ENCODE measurements at places on chromosomes 16 and 17. TPM values are rescaled to one million over a fixed set of nuclear protein-coding genes. Genes with fewer than 3 reads are reported as not detected.

DNA sequence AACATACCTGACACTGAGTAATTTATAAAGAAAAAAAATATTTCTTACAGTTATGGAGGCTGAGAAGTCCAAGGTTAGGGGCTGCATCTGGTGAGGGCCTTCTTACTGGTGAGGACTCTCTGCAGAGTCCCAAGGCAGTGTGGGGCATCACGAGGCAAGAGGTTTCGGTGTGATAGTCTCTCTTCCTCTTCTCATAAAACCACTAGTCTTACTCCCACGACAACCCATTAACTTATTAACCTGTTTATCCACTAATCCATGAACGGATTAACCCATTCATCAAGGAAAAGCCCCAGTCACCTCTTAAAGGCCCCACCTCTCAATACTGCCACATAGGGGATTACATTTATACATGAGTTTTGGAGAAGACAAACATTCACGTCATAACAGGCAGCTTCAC lies 20.1 kb downstream of the CIITA start:
- DNase-seq: no peak

DNA sequence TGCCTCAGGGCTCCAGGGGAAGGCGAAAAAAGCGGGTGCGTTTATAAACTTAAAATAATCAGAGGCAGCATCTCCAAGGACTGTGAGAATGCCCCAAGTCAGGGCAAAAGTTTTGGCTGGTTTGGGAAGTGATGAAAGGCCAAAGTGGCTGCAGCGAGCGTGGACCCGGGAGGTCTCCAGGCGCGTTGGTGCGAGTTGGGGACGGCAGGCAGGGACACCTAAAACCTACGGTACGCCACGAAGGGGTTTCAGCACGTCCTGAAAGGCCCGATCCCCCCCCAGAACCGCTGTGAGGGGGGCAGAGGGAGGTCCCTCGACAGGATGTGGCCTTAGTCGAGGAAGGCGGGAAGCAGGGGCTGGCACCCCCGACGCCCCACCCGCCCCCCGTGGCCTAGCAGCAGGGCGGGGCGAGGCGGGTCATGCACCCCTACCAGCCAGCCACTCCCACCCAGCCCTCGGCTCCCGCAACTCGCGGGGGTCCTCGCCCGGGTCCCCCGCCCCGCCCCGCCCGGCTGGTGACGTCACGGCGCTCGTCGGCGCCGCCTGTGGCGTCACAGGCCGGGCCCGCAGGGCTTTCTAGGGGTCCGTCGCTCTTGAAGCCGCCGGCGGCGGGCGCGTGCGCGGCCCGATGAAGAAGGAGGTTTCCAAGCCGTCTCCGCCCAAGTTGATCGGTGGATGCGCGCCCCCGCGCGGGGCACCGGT lies at the start of gene MYCBPAP:
TSS of gene MYCBPAP (plus strand) at position 569 of the 702 bp plus-strand sequence. CDS start 236 bp downstream, outside the sequence.
- peak; percentile 88 for DNase-seq

- peak; percentile 2 for DNase-seq
Measured at GRCh38 chr17:49440581-49440980, 25.9 kb upstream of the PHB1 start.

DNA sequence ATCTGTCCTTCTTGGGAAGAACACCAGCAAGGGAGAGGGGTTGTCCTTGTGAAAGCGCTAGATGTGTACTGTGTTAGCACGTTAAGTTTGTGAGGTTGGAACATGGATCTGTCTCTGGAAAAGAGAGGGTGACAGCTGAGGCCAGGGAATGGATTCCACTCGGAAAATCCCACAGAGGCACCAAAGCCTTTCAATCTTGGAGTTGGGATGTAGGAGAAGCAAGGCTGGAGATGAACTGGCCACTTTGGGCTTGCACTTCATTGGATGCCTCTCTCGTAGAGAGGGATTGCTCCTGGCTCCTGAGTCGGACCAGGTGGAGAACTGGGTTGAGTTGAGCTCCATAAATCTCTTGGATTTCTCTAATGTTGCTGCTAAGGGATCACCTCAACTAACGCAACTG lies 67.2 kb downstream of the CCDC182 start:
- no peak for DNase-seq

DNA sequence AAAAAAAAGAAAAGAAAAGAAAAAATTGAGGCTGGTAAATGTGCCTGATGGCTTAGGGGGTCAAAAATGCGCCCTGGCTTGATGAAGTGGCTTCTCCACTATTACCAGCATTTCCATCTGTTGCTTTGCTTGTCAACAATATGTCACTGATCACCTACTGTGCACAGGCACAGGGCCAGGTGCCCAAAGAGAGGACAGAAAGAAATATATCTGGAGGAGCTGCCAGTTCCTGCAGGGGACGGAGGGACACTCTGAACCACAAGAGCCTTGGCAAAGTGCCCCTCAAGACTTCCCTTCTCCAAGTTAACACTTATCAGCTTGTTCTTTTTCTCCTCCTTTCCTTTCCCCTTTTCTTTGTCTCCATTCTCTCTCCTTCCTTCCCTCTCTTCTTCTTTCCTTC lies 34.7 kb downstream of the GINS3 start:
- peak; percentile 82 for DNase-seq

DNA sequence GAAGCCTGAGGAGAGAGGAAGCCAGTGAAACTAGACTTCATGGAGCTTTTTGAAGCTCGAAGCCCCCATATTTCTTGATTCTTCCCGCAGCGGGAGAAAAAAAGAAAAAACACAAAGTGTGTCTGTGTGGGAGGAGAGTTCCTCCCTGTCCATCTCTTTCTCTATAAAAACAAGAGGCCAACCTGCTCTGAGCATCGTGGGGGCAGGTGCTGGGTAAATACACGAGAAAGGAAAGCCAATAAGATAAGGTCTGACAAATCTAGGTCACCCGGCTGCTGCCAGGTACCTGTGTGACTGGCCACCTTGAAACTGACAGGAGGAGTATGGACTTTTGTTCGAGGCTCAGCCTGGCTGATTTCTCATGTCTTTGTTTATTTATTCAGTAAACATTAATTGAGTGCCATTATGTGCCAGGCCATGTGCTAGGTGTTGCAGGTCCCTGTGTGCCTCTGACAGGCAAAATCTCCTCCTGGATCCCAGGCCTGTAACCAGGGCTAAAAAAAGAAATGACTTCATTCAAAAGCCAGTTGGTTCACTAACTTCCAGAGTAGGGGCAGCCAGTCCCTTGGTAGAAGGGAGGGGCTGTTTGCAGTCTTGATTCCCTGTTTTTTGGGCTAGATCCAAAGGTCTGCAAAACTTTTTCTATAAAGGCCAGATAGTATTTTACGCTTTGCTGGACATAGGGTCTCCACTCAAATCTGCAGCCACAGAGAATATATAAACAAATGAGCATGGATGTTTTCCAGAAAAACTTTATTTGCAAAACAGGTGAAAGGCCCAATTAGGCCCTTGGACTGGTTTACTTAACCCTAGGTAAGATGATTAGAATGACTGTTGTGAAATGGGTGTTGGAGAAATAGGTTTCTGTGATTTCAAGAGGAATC lies 35.6 kb downstream of the YPEL2 start:
- DNase-seq: peak; percentile 60

DNA sequence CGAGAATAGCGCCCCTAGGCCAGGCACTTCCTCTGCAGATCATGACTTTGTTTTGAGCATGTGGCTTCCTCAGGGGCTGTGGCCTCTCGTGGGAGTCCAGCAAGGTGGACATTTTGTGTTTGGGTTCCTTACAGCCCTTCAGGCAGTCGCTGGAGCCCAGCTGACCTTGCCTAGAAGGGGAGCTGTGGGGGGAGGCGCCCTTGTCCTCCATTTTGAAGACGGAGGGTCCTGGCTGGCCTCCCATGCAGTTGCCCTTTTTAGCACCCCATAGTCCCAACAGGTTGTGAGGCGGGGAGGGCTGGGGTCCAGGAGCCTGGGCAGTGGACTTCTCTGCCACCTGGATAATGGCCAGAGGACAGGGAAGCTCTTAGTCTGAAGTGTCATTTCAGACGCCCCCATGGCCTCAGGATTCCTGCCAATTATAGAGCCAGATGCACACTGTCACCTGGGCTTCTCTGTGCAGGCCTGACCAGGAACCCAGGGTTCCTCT lies 1.4 kb downstream of the SOST start:
- no peak for DNase-seq

DNA sequence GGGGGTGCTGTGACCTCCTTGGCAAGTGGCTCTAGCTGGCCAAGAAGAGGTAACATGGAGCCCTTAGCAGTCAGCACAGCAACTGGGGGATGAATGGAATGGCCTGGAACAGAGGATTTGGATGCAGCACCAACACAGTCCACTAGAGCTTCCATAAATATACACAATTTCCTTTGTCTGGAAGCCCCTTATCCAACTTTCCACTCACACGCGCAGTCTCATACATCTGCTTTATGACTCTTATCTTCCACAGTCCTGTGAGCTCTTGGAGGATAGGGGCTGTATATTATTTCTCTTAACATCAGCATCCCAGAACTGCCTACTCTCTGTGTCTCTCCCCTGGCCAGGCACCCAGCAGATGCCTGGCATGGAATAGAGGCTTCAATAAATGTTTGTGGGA lies 235.6 kb upstream of the MAF start:
- DNase-seq: no peak

GRCh38 chr16:59759296-59759695 lies 1025.2 kb upstream of the GOT2 start:
- DNase-seq: no peak

- DNase-seq: no peak
Measured at GRCh38 chr16:1541293-1542165, 8.1 kb downstream of the TMEM204 start.

DNA sequence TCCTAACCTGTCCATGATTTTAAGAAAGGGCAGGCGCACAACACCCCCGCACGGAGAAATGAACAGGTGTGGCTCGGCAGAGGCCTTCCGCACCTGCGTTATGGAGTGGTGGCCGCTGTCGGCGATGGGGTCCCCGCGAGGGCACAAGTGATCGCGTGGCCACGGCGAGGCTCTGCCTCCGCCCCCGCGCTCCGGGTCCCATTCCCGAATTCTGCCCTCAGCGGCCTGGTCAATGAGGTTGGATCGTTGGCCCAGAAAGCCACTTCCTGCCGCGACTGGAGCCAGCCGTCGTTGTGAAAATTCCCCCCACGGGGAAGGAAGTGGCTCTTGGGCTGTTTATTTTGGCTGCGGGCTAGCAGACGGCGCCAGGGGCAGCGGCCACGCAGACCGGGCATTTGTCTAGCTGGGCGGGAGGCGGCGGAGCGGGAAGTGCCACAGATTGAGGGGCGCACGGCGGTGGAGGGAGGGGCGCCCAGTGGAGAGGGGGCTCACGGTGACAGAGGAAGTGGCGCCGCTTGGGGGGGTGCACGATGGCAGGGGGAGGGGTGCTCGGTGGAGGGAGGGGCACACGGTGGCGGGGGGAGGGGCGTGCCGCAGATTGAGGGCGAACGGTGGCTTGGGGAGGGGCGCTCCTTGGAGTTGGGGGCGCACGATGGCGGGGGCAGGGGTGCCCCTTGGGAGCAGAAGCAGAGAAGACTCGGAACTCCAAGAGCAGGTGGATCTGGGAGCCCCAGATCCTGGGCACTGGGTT lies 25.0 kb downstream of the MRC2 start:
- peak; percentile 79 for DNase-seq

GRCh38 chr17:45021607-45022287 lies 29.7 kb downstream of the DCAKD start:
- peak; percentile 80 for DNase-seq

DNA sequence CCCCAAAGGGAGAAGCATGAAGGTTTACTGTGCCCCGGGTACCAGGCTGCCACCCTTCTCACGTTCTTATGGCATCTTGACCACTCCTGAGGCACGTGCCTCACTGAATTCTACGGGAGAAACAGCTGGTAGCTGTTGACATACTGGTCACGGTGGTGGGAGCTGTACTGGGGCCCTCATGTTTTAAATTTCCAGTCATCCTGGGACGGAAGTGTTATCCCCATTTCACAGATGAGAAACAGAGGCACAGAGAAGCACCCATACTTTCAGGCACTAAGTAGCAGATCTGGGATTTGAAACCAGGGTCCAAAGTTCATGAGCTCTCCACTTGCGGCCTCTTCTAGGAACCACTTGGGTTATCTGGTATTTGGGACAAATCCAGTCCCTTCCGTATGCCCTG lies 26.3 kb upstream of the DOC2B start:
- DNase-seq: no peak

GRCh38 chr16:1034230-1035065 lies 38.1 kb upstream of the SSTR5 start:
- no peak for DNase-seq

DNA sequence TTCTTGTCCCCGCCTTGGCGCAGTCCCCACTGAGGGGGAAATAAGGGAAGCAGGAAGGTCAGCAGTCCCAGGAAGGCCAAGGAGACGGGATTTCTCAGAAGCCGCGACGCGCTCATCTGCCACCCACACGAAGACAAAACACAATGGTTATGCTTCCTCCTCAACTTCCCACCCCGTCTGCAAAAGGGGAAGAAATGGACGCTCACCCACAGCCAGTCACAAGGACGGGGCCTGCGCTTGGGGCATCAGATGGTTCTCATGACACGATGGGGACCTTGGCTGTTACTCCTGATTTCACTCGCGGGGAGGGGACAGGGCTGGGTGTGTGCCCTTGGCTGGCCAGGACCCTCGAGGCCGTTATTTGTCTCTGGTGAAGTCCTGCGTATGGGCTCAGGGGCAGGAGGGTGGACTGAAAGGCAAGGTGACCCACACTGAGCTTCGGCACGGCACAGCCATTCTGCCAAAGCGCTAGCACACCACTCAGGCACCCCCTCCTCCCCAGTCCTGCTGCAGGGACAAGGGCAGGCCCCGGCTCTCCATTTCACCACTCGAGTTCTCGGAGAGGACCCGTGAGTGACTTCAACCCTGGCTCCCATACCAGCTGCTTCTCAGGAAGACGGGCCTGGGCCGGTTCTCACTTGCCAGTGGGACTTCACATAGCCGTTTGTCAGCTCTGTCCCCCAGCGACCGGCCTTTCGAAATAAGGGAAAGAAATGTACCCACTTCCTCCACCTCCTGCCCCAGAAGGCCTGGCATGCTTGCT lies 84.5 kb downstream of the ABR start:
- peak; percentile 66 for DNase-seq

DNA sequence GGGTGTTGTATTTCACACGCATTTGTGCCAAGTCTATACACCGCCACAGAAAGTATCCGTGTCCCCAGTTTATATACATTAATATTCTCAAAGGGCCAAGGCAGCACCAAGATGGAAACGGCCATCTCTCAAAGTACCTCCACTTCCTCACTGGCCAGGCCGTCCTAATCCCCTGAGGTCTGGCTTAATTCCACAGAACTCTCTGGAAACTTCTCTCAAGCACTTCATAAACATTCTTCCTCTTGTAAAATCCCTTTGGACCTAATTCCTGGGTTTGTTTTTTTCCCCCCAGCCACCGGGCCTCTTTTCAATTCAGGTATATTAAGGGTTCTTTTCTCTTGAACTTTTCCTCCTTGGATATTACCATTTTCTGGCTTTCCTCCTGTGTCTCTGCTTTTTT lies 5.1 kb upstream of the ERN1 start:
- no peak for DNase-seq

- no peak for DNase-seq
Measured at GRCh38 chr17:38797158-38797490, 2.2 kb downstream of the PIP4K2B start.

DNA sequence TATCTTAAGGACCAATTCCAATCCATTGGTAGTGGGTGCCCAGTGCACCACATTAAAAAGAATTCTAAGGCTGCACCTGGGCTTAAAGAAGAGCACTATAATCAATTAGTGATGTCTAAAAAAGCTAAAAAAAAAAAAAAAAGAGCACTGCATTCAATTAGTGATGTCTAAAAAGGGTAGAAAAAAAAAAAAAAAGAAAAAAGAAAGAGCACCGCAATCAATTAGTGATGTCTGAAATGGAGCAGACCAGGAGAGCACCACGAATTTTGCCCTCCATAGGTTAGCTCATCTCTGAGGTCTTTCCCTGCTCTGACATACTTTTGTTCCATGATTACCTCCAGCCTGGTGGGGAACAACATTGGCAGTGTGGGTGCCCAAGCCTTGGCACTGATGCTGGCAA lies 18.9 kb upstream of the CYLD start:
- DNase-seq: no peak

GRCh38 chr16:14003074-14003570 lies 68.0 kb upstream of the MRTFB start:
- peak; percentile 77 for DNase-seq

The BRIP1 gene
- not detected for total RNA-seq

The CLDN9 gene
- 0.75 TPM for total RNA-seq

The KRT13 gene
- not detected for total RNA-seq

Measured in heart left ventricle (tissue), 16 donors.